Heart left ventricle (tissue), 16 donors: ENCODE measurements at places on chromosomes 7 and 10.

DNA sequence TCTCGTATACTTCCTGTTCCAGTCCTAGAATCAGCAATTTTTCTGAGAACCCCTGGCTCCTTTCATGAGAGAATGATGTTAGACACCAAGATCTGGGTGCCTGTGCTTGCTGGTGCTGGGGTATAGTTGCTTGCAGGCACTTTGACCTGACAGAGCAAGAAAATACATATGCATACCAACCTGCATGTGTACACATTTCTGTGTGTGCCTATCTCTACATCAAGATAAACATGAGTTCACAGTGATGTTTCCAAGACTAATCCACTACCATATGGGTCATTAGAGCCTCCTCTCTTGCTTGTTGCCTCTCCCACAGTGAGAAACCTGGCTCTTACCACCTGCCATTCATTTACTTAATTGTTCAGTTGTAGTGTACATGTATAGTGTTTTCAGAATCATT, 229.1 kb upstream of the IGFBP3 start:
- DNase-seq, result no peak

- DNase-seq, result no peak
Observed at GRCh38 chr10:6743291-6743849, 163.3 kb upstream of the PRKCQ start.

DNA sequence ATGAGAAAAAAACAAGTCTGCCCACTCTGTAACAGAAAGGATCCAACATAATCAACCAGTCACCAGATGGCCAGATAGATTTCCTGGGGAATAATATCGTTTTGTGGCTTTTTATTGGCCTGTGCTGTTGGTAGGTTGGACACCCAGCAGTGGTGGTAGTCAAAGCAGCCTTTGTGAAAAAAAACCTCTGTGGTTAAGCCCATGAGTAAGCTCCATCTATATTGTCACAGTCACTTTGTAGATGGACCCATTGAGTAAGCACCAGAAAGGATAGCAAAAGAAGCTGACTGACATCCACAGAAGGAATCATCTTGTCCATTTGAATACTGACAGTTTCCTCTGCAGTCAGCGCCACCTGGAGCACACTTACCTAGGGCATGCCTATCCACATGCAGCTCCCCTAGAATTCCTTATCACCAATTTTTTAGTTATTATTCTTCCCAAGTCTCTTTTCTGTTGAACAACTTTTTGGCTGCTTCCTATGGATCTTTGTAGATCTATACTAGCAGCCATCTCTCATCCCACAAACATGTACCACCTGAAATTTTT, 96.9 kb downstream of the IQUB start:
- DNase-seq, result no peak

DNA sequence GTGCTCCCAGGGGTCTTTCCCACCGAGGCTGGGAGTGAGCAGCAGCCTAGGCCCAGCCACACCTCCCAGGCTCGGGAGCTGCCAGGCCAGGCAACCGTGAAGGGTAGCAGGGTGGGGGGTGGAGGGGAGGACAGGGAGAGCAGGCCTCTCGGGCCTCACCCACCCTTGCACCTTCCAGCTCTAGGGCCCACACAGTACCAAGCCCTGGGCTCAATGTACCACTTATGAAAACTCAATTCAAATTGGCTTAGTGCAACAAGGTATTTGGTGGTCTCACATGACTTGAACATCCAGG, 127.4 kb downstream of the FAM53B start:
- DNase-seq, result no peak

DNA sequence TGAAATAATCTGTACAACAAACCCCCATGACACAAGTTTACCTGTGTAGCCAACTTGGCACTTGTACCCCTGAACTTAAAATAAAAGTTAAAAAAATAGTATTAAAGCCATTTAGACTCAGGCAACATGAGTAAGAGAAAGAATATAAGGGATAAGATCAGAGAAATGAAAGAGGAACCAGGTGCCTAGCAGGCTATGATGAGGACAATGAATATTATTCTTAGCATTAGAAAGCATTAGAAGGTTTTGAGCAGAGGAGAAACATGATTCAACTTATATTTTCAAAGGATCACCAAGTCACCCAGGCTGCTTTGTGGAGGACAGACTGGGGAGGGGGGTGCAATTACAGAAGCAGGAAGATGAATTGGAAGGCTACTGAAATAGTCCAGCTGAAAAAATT, 48.1 kb upstream of the TES start:
- DNase-seq, result no peak

DNA sequence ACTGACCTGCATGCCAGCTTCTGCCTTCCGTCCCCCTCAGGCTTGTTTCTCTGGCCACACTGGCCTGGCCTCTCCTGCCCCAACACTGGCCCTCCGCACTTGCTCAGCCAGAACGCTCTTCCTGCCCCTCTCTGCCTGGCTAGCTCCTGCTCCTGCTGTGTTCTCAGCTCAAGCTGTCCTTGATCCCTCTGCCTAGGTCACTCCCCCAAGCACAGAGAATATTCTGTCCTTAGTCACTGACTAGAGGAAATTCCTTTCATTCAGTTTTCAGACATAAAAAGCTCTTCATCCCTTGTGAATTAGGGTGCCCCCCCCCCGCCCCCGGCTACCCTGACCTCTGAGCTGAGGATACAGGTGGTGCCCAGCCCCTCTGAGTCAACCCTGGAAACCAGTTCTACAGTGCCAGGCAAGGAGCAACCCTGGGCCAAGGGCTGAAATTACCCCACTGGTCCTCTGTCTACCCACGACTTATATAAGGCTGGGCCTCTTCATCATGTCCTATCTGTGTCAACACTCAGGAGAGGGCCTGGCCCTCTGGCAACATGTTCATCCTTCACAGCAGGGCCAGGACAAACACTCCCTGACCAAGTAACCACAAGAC, 6.6 kb upstream of the SGPL1 start:
- DNase-seq, result no peak

GRCh38 chr7:44261240-44261639, 60.5 kb downstream of the YKT6 start:
- DNase-seq, result no peak

GRCh38 chr10:122665946-122666345, 33.7 kb downstream of the C10orf120 start:
- DNase-seq, result no peak

GRCh38 chr7:94284104-94284503, 110.6 kb upstream of the COL1A2 start:
- DNase-seq, result no peak

DNA sequence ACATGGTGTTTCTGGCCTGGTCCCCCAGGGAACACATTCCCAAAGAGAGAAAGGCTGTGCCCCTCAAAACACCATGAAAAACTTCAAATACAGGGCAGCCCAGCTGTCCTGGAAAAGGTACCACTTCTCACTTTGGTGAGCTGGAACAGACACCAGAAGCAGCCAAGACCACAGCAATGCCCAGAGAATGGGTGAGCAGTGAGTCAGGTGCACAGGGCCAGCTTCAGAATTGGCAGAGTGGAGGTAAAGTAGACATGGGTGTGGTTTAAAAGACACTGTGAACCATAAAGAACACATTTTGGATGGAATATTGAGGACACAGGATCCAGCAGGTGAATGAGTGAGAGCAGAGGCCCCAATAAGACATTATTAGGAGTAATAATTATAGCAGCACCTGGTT, 51.3 kb downstream of the FAM13C start:
- no peak for DNase-seq

GRCh38 chr7:17781491-17782215, 158.6 kb downstream of the SNX13 start:
- DNase-seq, result no peak

DNA sequence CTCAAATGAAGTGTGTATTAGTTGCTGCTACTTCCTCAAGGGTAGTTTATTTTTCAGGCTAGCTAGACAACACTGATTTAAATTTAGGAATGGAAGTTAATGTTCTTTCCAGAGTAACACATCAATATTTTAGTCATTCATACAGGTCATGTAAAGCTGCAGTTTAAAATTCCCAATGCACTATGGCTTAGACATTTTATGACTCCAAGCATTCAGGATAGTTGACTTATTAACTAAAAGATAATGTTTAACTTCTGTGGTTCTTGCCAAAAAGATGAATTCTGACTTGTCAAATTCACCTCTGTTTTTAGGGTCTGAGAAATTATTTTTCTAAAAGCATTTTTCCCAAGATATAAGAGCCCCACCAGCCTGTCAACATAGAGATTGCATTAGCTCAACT, 131.9 kb downstream of the TFPI2 start:
- DNase-seq, result no peak

DNA sequence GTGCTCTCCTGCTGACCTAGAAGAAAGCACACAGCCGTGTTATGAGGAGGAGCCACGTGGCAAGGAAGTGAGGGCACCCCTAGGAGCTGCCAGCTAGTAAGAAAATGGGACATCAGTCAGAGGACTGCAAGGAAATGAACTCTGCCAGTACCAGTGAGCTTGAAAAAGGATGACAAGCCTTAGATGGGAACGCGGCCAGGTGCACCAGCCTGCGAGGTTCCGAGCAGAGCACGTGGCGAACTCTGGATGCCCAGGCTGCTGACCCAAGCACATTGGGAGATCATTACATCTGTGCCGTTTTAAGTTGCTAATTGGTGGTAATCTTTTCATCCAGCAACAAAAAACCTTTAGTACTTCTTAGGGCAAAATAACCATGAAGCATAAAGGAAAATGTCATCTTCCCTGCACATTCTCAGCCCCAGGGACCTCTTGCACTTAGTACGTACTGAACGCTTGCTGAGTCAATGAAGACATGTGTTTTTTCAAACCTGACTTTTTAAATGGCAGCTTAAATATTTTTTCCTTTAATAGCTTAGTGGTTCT, 69.4 kb downstream of the AMZ1 start:
- DNase-seq, result peak; percentile 64

- DNase-seq, result no peak
Observed at GRCh38 chr7:109782806-109783205, 1213.1 kb downstream of the DNAJB9 start.

DNA sequence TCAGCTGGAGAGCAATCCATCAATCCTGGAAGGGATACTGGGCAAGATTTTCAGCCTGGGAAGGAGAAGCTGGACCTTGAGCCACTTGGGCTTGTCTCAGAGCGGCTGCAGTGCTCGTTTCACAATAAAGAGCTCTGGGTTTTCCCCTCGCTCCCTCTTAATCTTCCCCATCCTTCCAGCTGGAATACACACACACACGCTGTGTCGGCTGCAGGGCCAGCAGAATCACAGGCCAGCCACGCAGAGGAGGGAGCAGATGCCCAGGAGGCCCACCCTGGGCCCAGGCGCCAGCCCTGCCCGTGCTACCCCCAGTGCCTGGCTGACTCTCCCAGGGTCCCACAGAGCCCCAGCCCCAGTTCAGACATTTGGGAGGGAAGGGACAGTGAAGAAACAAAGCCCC, 255.1 kb downstream of the TNS3 start:
- peak; percentile 61 for DNase-seq

GRCh38 chr10:74988054-74988775, 123.2 kb upstream of the SAMD8 start:
- no peak for DNase-seq

DNA sequence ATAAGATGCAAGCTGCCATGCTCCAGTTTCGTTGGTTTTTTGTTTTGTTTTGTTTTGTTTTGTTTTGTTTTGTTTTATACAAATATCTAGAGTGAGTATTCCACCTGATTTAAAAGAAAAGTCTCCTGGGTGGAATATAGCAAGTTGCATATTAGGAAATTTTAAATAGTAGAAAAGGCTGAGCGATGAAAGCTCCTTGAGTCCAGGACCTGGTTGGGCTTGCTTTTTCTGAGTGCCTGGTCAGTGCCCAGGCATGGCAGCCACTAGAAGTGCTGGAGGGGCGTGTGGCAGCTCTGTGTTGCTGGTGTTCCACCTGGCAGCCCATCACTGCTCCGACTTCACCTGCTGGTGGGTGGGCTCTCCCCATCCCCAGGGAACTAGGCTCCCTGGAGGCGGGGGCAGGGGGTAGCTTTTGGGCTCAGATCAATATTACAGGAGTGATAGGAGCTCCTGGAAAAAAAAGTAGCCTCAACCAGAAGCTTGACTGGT, 8.0 kb downstream of the COL17A1 start:
- DNase-seq, result no peak

- DNase-seq, result no peak
Observed at GRCh38 chr10:78619115-78619851, 449.5 kb upstream of the ZMIZ1 start.

GRCh38 chr7:4010061-4010605, 672.0 kb upstream of the FOXK1 start:
- DNase-seq, result no peak

DNA sequence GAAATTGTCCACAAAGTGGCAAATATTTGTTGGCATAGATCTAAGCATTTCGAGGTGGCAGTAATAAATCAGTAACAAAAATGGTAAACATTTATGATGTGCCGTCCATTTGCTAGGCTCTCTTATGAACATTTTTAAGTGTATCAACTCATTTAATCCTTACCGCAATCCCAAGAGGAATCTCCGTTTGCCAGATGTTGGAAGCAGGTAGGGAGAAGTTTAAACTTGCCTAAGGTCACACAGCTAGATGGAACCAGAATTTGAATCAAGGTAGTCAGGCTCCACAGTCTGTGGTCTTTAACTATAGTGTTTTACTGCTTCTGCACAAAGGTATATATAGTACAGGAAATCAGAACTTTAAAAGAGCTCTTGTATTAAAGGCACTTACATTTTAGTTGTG, 2.6 kb downstream of the MKLN1 start:
- DNase-seq, result no peak

DNA sequence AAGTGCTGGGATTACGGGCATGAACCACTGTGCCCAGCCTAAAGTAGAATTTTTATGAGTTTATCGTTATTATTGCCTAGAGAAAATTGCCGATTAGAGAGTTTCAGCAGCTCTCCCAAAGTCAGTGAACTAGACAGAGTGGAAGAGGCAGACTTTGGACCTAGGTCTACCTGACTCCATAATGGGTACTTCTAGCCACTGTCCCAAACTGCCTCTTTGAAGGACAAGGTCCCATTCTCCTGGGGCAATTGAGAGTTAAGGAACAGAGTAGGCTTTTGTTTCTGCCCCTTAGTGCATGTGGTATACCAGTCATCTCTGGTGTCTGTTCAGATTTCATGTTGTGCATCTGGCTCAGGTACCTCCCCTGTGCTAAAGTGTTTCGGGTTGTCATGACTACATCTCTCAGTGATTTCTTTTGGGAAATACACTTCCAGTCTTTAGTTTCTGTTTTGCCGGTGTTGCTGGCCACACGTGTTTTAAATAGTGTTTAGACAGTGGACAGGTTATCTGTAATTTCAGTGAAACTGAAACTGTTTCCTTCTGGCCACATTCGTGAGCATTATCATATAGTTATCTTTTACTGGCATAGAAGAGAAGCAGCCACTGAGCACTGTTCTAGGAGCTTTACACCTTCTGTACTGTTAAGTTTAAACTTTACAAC, 4.7 kb downstream of the TMEM236 start:
- DNase-seq, result no peak
